ENCODE measurements at places on chromosomes 16 and 17.
A peak's percentile ranks its signal among the peaks of the same experiment; 100 is the strongest.

GRCh38 chr16:68342620-68343019 lies 31.8 kb downstream of the PRMT7 start:
- DNase-seq: no peak

DNA sequence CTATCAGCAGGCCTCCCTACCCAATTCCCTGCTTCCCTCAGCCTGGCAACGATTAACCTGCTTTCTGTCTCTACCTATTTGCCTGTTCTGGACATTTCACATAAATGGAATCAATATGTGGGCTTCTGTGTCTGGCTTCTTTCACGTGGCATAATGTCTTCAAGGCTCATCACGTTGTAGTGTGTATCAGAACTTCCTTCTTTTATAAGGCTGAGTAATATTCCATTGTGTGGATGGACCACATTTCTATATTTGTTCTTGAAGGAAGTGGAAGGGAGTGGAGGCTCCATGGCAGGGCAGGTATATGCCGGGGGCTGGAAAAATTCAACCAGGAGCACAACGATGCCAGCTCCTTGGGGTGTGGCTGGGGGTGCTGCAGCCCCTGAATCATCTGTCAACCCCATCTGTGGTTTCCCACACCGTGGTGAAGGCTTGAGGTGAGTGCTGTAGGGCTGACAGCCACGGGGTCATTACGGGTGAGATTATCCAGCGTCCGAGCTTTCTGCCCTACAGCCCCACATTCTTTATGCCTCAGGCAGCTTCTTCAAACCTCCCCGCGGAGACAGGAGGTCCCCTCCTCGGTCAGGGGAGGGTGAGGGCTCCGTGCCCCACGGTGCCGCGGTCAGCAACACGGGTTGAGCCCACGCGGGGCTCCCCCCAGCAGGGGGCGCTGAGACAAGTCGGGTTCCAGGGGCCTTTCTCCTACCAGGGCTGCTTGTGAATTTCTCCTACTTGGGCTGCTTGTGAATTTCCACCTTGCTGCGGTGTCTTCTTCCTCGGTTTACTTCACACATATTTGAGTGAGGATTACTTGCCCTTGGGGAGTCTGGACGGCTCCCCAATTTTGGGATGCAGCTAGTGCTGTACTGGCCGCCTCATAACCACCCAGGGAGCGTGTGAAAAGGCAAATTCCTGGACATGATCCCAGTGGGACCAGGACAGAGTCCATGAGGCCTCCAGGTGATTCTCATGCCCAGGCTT lies 18.3 kb upstream of the WFIKKN2 start:
- no peak for DNase-seq

DNA sequence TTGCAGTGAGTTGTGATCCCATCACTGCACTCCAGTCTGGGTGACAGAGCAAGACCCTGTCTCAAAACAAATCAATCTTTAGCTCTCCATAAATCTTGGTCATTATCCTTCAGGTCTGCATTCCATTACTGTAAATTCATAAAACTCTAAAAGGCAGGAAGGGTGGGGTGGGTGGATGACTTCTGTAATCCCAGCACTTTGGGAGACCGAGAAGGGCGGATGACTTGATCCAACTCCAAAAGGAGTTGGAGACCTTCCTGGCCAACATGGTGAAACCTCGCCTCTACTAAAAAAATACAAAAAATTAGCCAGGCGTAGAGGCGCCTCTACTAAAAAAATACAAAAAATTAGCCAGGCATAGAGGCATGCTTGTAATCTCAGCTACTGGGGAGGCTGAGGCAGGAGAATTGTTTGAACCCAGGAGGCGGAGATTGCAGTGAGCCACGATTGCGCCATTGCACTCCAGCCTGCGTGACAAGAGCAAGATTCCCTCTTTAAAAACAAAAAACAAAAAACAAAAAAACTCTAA lies 2.2 kb upstream of the UBE2Z start:
- DNase-seq: no peak

GRCh38 chr16:20061132-20061531 lies 12.6 kb downstream of the GPR139 start:
- DNase-seq: no peak

GRCh38 chr17:9306086-9306485 lies 269.5 kb downstream of the STX8 start:
- DNase-seq: no peak

GRCh38 chr17:17035490-17035889 lies 6.8 kb upstream of the MPRIP start:
- no peak for DNase-seq

DNA sequence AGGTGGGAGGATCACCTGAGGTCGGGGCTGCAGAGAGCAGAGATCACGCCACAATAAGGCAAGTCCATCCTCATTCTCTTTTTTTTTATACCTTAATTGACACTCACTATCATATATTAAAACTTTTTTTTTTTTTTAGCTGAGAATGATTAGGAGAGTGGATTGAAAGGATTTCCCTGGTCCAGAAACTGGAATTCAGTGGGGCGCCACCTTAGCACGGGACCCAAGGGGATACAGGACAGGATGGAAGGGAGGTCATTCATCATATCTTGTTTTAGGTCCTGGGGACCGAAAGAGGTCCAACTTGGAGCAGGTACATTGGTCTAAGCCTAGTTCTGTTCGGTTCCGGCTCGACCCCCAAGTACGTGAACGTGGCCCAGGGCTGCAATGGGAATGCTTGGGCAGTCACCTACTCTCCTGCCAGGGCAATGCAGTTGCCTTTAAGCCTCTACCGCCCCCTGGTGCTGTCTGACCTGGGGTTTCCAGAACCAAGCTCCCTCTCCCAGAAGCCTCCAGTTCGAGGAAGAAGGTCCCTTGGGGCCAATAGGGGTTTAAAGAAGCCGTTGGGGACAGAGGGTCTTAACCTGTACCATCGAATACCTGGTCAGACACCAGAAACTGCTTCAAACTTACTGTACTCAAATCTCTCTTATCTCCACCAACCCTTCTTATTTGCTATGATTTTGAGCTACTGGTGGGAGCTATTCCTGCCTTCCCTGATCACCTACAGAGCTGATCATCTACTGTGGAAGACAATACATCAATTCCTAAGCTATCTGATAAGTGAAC lies 19.9 kb upstream of the GPATCH8 start:
- peak; percentile 36 for DNase-seq

- DNase-seq: no peak
Observed at GRCh38 chr16:60636117-60636516, 1400.1 kb downstream of the CDH8 start.

- no peak for DNase-seq
Observed at GRCh38 chr17:51341457-51341856, 81.1 kb downstream of the UTP18 start.

DNA sequence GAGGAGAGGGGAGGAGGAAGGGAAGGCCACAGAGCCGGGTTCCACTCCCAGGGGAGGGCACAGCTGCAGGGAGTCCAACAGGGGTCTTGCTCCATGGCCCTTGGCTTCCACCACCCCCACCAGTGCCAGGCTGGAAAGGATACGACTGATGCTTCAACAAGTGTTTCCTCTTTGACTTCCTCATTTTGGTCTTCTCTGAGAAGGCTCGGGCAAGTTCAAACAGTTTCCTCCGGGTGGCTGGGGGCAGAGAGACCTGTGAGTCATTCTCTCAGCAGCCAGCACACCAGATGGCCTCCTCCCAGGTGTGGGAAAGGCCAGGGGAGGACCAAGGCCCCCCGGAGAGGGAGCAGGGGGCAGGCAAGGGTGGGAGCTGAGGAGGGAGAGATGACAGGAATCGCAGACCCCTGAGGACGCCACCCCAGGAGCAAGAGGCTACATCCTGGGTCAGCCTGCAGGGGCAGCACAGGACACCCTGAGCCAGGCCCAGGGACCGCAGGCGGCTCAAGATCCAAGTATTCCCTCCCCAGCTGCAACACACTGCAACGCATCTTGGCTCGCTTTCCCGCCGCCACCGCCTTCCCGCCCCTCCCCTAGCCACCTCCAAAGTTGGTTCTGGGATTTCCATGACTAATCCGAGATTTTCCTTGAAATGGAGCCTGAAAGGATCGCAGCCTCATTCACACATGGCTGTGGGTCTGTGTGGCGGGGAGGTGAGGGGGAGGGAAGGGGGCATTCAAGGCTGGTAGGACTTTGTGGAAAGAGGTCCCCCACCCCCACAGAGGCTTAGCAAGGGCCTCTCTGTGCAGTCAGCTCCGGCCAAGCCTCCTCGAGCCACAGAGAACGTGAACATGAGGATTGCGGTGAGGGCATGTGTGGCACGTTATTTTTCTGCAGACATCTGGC lies 18.4 kb upstream of the MRPS23 start:
- DNase-seq: no peak

- no peak for DNase-seq
Observed at GRCh38 chr17:50640686-50641351, 6.1 kb downstream of the ABCC3 start.

DNA sequence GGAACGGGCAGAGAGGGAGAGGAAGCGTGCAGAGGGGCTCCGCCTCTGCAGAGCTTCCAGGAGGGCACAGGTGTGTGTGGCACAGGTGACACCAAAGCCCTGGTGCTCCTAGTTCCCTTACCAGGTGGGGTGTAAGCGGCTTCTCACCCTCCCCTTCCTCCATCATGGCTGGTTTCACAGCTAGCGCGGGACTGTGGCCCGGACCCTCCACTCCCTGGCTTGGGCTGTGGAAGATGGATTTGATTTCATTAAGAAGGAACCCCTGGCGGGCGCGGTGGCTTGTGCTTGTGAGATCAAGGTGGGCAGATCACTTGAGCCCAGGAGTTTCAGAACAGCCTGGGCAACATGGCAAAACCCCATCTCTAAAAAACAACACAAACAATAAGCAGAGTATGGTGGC lies 241.2 kb upstream of the GSE1 start:
- DNase-seq: no peak

DNA sequence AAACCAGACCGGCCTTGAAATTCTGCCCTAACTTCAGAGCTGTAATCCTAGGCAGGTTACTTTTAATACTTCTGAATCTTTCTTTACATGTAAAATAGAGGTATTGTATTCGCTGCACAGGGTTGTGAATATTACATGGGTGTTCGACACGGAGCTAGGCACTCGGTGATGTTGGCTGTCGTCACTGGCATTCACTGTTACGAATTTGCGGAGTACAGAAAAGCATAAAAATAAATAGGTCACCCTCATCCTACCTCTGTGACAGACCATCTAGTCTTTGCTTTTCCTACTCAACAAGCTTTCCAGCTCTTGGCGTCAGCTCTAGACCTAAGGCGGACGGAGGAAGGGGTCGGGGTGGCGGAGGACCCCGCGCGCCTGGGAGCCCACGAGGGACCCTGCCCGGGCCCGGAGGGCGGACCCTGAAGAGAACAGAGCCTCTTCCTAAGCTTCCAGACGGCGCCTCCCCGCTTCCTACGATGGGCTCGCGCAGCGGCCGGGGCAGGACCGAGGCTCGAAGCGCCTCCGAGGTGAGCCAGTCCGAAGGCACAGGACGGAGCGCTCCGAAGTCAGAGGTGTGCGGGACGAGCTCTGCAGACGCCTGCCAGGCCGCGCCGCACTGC lies 879 bp upstream of the SPG7 start:
- no peak for DNase-seq

DNA sequence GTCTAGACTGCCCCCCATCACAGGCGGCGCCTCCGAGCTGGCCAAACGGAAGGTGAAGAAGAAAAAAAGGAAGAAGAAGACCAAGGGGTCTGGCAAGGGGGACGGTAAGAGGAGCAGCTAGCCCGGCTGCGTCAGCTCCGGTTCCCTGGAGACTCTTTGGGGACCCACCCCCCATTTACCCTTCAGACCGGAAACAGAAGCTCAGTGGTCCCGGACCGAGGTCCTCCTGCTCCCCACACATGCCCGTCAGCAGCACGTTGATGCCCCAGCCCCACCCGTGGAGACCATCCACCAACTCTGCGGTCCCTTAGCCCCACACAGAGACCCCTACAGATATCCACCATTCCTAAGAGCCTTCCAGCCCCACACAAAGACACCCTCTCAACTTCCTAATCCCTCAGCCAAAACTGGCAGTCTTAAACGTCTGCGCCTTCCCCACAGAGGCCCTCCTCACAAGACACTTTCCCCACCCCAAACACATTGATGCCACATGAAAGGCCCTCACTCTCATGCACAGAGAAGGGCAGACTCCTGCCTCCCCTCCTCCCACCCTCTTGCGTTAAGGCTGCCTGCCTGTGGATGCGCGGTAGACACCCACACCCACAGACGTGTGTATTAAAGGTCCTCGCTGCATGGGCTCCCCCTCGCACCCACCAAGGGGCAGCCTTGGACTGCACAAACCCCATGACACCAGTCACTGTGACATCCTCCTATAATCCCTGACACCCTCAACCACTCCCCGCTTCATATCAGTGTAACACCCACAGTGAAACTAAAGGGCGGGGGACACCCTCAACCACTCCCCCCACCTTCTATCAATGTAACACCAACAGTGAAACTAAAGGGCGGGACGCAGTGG lies 58.2 kb upstream of the RPH3AL start:
- DNase-seq: no peak

DNA sequence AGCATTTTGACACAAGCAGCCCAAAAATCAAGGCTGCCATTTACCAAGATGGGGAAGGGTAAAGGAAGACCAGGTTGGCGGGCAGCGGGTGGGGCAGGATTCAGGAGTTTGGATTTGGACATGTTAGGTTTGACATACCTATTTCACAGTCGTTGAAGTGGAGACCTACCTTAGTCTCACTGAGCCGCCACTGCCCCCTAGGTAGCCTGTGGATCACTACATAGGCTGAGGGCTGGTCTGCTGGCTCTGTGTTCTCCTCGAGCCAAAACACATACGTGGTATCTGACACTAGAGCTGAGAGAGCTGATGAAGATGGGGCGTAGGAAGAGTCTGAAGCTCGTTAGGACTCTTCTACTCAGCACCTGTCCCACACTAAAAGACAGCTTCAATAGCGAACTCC lies 115.1 kb downstream of the HIC1 start:
- DNase-seq: no peak

GRCh38 chr17:76551685-76552084 lies 11.8 kb downstream of the PRCD start:
- peak; percentile 50 for DNase-seq

- no peak for DNase-seq
Observed at GRCh38 chr16:85659805-85660511, 28.8 kb downstream of the GINS2 start.

DNA sequence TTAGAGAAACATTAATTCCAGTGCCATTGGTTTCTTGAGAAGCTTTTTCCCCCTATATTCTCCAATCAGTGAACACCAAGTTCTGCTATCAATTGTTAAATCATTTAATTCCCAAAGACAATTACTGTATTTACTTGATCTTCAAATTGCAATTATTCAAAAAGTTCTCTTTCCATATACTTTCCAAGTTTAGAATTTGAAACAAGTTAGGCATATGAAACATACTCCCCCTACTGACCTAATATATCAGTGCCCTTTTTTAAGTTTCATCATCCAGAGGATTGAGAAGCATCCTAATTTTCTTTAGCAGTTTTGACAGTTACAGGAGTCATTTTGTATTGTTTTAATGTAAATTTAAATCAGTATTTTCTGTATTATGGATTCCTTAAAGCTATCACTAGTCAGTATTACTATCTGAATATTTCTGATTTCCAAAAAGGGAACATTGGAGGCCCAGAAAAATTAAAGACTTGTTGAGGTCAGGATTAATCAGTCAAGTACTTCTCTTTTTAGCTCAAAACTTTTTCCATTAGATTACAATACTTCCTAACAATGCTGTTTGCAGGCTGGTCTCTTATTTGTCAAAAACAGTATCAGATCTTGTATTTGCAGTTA lies 16.3 kb downstream of the MEIOC start:
- no peak for DNase-seq

GRCh38 chr17:42246515-42246914 lies 29.7 kb downstream of the STAT5B start:
- DNase-seq: no peak
